NCI-H1105 treated with DMSO at 0.1 percent for 48 hours (cell line): ENCODE measurements at places on chromosomes 7 and 10.
A peak's percentile ranks its signal among the peaks of the same experiment; 100 is the strongest.

- DNase-seq: no peak
Observed at GRCh38 chr10:6511347-6511746, 68.7 kb downstream of the PRKCQ start.

GRCh38 chr10:76268530-76268929 lies 837.1 kb downstream of the LRMDA start:
- no peak for DNase-seq

DNA sequence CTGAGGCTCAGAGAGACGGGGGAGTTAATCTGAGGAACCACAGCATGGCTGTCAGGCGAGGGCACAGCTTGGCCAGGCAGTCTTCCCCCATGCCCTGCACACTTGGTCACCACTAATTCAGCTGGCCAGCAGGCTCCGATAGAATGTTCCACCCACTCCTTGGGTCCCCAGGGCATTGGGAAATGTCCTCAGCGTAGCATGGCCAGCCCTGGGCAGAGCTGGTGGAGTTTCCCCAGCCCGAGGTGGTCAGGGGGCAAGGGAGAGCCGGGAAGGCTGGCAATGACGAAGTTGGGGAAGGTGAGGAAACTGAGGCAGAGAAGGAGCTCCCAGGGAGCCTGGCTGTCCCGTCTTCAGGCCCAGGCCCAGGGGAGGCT lies 12.1 kb upstream of the GRIFIN start:
- no peak for DNase-seq

DNA sequence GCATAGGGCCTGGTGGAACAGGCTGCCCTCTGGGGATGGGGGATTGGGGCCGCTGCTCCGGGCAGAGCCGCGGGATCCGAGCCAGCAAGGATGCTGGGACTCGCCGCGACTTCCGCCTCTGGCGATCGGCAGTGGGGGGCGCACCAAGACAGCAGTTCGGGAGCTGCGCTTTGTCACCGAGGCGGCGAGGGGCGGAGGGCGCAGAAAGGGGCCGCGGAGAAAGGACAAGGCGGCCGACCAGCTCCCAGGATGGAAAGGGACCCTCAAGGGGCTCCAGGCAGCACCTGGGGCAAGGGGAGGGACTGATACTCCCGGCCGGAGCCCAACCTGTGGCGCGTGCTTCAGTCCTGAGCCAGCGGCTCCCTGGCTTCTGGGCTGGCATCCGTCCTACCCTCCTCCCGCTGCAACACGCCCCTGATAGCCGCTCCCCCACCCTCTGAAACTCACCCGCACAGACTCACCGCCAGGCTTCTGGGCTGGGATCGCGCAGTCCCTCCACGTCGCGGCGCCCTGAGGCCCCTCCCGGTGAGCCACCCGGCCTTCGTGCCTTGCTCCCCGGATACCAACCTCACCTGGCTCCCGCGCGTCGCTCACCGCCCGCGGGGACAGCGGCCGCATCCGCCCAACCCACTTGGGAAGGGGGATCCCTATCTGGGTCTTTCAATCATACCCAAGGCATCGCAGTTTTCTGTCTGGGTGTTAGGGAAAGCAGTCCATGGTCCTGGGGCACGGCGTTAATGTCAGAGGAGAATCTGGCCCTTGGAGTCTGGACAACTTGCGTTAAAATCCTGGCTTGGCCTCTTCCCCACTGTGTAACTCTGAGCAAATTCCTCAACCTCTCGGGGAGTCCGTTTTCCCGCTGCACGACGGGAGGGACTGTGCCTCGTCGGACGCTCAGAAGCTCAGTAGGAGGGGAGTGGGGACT lies 7.0 kb upstream of the EVX1 start:
- DNase-seq: peak; percentile 63

- DNase-seq: no peak
Observed at GRCh38 chr10:47038881-47039561, 127.8 kb downstream of the PTPN20 start.
